ENCODE measurements at places on chromosomes 12 and 14.

GRCh38 chr12:6641131-6641530 lies 5.4 kb upstream of the LPAR5 start:
- DNase-seq: no peak

DNA sequence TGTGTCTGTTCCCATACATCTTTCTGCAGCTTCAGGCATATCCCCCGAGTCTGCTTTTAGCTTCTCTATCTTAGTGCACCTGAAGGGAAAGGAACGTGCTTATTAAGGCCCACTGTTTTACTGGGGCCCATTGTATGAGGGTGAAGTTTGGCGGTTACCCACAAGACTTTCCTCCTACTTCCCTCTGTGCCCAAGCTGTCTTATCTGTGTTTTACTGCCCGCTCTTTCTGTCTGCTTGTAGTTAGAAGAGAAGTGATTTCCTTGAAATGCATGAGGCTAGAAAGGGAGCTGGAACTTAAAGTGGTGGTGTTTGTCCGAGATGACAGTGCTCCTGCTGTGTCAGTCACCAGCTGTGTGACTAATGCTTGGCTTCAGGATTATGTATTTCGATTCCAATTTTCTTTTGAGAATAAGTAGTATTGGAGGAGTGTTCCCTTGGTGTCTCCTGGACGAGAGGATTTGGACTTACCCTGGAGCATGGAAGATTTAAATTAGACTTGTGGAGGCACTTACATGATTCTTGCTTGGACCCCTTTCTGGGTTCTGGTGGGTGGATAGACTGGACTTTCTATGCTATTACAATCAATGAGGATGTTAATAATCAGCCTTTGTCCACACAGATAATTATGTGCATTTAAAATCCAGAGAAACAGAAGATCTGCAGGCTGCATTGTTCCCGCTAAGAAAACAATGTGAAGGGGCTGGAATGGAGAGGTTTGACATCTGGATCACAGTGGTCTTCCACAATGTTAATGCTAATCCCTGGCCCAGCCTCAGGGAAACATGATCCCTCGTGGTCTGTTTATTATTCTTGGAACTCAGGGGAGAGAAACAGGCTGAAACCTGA lies 13.9 kb upstream of the KRT86 start:
- no peak for DNase-seq

- no peak for DNase-seq
Measured at GRCh38 chr12:56192582-56192981, 3.3 kb upstream of the SMARCC2 start.

GRCh38 chr12:110365489-110366320 lies 37.8 kb downstream of the ANAPC7 start:
- no peak for DNase-seq

DNA sequence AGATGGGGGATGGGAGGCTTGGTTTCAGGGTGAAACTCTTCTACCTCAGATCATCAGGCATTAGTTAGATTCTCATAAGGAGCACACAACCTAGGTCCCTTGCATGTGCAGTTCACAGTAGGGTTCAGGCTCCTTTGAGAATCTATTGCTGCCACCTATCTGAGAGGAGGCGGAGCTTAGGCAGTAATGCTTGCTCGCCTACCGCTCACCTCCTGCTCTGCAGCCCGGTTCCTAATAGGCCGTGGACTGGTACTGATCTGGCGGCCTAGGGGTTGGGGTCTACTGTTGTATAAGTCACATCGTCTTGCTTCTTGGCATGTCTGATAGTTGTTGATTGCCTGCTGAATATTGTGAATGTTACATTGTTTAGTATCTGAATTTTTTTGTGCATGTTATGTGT lies 12.2 kb downstream of the SCYL2 start:
- DNase-seq: no peak

- no peak for DNase-seq
Measured at GRCh38 chr12:58342736-58343135, 401.4 kb downstream of the ATP23 start.

Data from right hindlimb (tissue), 1 donor.